ENCODE measurements at places on chromosomes 7 and 10.

GRCh38 chr7:53485354-53485753 is 449.9 kb downstream of the POM121L12 start:
- DNase-seq: no peak

- DNase-seq: no peak
These were observed 17.0 kb downstream of the ZDHHC6 start for GRCh38 chr10:112429654-112430230.

GRCh38 chr10:98038288-98038687 is 7.9 kb upstream of the CRTAC1 start:
- DNase-seq: no peak

DNA sequence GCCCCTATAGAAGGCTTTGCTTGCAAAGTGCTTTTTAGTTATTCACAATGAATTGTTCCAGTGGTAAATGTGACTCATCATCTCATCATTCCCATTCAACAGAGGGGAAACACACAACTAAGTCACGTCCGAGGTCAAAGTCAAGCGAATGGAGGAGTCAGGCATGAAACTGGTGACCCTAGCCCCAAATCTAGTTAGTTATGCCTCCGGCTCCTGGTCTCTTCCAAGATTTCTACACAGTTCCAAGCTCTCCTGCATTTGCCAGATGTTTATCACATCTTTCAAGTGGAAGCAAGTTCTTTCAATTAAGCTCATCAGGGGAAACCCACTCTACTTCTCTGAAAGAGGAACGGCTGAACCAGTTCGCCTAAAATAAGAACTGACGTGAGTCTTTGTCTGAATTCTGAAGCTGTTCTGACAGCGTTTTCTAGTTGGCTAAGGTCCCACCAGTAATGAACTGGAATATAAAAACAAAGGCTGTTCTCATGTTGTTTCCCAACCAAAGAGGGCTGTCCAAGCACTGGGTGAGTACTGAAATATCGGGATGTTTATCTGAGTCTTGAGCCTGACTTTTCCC is 140.9 kb upstream of the NRBF2 start:
- peak; percentile 83 for DNase-seq

DNA sequence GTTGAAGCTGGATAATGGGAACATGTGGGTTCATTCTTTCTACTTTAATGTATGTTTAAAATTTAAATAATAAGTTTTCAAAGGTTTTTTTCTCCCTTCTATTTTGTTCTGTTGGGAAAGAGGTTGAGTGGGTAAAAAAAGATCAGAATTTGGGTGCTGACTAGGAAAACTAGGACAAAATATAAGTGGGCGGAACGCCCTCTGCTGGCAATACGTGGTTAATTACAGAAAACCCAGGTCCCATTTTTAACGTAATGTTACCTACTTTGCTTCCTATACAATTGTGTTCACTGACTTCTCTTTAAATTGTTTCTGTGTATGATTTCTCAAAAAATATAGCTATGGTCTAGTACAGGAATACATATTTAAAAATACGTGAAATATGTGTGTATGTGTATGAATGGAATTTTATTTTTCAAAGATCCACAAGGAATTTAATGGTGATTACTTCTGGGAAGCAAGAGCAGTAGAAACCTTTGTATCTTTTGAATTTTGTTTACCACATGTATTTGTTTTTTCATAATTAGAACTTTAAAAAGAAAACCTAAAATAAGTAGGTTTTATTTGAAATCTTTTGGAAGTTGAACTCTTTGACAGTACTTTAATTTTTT is 8.7 kb downstream of the ECD start:
- DNase-seq: peak; percentile 66

GRCh38 chr10:126391192-126391885 is 3.1 kb upstream of the ADAM12 start:
- peak; percentile 83 for DNase-seq
